ENCODE measurements at places on chromosomes 13 and 19.
A peak's percentile ranks its signal among the peaks of the same experiment; 100 is the strongest.

- DNase-seq = peak; percentile 93
Observed at GRCh38 chr13:49701491-49701890, 10.2 kb upstream of the EBPL start.

DNA sequence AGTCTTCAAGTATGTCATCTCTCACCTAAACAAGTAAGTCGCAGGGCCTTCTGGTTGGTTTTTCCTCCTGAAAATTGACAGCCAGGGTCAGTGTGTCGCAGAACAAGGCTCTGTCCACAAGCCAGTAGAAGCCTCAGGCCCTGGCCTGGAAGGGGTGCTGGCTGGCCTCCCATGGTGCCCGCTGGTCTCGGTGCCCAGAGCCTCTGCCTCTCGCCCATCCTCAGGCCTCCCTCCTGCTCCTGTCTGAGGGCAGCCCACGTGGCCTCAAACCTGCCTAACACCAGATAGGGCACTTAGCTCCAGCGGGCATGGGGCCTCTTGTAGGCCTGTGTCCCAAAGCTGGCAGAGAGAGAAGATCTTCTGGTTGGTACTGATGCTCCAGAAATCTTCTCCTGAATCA, 20.3 kb upstream of the NPAS1 start:
- DNase-seq = no peak

DNA sequence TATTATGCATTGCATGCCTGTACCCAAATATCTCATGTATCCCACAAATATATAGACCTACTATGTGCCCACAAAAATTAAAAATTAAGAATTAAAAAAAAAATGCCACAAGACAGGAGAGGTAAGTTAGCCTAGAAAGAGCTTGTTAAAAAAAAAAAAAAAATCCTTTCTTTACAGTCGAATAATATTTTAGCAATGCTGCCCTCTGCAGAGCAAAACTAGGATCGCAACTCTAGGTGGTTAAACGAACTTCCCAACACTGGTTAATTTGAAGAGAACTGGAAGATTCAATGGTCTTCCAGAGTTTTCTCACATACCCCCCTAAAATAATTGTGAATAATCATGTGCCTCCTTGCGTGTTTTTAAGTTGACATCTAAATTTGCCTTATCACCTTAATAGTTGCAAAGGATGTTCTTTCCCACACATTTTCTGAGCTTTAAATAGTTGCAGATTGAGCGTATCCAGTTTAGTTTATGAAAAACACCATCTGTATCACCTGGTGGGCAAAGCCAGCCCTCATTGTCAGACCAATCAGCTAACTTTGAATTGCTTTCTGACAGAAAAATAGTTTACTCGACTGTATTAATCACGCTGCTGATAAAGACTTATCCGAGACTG, 47.4 kb upstream of the RCBTB2 start:
- DNase-seq = peak; percentile 74

GRCh38 chr13:43583321-43583720, 203.5 kb downstream of the ENOX1 start:
- no peak for DNase-seq

GRCh38 chr19:47497050-47497766, 13.2 kb upstream of the KPTN start:
- DNase-seq = no peak

- DNase-seq = no peak
Observed at GRCh38 chr13:66212511-66212910, 1017.6 kb downstream of the PCDH9 start.

DNA sequence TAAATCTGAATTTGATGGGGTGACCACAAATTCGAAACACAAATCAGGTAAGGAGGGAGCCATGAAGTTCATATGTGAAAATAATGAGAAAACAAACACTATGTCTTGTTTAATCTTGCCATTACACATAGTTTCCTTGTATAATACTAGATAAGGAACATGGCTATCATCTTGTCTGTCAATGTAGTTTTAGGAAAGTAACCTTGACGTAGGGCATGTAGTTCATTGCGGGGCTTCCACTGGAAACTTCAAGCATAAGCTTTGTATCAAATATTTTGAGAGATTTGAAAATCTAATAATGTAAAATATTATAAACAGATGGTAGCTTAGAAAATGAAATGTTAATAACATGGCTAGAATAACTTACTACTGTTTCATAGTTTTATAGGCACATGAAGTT, 8.8 kb downstream of the BIVM start:
- no peak for DNase-seq

DNA sequence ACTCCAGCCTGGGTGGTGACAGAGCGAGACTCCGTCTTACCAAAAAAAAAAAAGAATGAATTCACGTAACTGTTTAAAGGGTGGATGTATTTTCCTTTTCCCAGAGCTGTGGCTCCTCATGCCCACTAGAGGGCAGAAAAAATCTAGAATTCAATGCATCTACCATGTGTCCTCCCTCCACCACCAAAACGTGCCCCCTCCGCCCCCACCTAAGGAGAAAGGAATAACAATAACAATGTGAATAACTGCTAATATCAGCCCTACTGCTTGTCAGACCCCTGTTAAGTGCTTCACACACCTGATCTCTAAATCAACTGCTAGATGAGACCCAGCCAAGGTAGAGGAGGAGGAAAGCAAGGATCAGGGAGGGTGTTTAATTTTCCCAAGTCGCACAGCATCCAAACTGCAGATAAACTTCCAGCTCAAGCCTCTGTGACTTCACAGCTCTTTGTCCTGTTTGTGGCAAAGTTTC, 20.2 kb upstream of the PNMA8B start:
- DNase-seq = no peak

Data from brain (organoid and tissue), 16 donors.